ENCODE measurements at places on chromosomes 2 and 18.
A peak's percentile ranks its signal among the peaks of the same experiment; 100 is the strongest.

- peak; percentile 45 for DNase-seq
Measured at GRCh38 chr2:12196495-12196894, 450.1 kb downstream of the LPIN1 start.

DNA sequence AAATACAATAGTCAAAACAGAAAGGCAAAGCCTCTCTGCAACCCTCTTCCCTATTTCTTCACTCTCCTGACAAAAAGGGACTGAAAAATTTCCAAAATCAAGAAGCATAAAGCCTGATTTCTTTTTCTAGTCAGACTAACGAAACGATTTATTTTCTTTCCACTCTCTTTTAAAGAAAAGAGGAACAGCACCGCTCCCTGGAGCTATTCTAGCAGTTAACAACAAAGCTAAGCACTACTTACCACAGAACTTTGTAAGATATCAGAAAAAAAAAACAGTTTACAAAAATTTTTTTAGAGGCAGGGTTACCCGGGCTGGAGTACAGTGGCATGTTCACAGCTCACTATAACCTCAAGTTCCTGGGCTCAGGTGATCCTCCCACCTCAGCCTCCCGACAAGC lies 14.4 kb upstream of the FHL2 start:
- DNase-seq = no peak

DNA sequence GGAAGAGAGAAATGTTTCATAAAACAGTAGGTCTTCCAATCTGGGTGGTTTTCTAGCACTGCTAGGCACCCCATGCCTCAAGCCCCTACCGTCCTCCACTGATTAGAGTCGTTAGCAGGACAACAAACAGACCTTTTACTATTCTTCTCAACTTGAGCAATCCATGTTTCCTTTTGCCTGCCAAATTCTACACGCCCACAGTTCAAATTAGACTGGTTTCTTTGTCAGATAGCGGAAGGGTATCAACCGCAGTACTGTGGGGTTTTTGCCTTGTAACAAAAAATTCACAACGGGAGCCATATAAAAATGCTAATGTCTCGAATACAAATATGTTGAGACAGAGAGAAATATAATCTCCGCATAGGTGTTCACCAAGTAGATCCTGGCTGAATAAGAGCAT lies 59.9 kb downstream of the VIT start:
- DNase-seq = no peak

DNA sequence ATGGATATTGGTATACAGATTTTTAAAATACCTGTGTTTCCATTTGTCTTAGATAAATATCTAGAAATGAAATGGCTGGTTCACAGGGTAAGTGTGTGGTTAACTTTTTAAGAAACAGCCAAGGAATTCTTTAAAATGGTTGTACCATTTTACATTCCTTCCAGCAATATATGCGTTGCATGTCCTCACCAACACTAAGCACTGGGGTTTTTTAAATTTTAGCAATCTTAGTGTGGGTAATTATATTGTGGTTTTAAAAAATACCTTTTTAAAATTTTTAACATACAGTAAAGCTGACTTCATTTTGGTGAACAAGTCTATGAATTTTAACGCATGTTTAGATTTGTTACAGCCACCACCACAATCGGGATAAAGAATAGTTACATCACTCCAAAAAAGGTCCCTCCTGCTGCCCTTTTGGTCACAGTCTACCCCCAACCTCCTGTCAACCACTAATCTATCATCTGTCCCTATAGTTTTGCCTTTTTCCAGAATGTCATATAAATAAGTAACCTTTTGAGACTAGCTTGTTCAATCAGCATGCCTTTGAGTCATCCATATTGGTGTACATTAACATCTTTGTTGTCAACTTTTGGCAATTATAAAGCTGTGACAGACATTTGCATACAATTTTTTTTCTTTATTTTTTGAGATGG lies 128.1 kb upstream of the MSTN start:
- no peak for DNase-seq

Measured in iris pigment epithelial cell (primary cell).